CD4-positive, alpha-beta T cell (primary cell): ENCODE measurements at places on chromosomes 3 and 15.

- DNase-seq: no peak
These were observed 174.9 kb downstream of the SMAD6 start for GRCh38 chr15:66876731-66877476.

- no peak for DNase-seq
These were observed 21.0 kb downstream of the IFT57 start for GRCh38 chr3:108201258-108201657.

DNA sequence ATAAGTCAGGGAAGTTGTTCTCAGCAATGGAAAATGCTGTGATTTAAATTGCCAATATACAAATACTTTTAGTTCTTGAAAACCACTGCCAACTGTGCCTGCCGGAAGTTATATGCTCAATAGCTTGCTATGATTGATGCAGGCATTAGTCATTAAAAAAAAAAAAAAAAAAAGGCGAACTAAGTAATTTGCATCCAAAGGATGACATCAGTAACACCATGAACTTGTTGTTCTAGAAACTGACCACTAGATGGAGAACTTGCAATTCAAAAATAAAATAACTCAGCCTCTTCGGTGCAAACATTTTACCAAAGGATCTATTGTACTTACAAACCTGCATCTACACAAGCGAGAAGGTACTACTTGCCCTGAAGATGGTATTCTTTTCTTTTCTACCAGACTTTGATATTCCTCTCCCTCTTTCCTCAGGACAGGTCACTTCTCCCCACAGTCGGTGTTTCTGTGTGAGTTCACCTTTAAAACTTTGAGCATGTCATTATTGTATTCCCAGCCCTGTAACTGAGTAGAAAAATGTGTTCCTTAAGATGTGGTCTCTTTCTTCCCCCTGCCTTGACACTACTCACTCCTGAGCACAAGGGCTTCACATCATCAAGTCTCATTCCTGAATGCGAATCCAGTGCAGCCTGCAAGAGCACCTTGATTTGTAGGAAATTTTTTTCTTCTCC, 115.0 kb upstream of the VEPH1 start:
- no peak for DNase-seq

DNA sequence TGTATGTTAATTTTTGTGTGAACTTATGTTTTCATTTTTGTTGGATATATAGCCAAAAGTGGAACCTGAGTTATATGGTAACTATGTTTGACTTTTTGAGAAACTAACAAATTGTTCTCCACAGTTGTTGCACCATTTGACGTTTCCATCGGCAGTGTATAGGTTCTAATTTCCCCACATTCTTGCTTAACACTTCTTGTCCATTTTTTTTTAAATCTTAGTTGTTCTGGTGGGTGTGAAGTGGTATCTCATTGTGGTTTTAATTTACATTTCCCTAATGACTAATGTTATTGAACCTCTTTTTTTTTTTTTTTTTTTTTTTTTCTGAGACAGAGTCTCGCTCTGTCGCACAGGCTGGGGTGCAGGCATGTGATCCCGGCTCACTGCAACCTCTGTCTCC, 8.0 kb downstream of the NISCH start:
- DNase-seq: no peak

DNA sequence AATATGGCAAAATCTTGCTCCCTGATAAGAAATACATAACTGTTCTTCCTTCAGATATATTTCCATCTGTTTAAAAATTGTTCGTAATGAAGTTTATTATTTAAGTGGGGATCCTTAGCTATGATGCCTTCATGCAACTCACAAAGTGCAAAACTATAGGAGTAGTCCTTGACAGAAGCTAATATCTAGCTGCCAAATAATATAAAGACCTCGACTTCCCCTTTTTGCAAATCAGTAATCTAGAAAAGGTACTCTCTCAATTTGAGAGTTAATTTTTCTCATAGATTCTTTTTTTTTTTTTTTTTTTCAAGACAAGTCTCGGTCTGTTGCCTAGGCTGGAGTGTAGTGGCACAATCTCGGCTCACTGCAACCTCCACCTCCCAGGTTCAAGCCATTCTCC, 23.0 kb downstream of the SLTM start:
- DNase-seq: no peak

DNA sequence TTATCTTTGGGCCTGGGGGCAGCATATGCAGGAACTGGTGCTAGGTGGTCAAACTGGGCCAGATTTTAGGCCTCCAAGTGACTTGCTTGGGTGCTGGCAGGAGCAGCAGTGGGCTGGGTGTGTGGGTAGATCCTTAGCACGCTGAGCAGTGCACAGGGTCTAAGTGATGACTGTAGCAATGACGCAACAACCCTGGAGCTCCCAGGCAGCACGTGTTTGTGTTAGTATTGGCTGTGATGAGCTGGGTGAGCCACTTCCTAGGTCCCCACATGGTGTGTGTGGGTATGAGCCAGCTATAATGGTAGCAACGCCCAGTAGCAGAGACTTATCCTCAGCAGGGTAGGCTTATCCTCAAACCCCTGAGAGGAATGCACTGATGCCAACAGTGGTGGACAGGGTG, 570.6 kb upstream of the ROBO1 start:
- no peak for DNase-seq

DNA sequence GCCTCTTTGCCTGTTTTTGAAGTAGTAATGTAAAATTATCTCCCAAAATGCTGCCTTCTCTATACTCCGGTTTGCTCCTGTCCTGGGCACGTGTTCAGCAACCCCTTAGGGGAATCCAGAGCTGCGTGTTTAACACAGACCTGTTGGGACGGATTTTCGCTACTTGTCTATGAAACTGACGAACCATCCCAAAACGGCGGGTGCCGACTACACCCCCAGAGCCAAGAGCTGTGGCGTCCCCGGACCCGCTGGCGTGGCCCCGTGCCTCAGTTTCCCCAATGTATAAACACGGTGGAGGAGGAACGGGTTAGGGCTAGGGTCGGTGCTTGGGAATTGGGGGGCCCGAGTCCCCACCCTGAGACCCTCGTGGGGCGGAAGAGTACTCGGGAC, 473 bp downstream of the FHIT start:
- peak; percentile 1 for DNase-seq

DNA sequence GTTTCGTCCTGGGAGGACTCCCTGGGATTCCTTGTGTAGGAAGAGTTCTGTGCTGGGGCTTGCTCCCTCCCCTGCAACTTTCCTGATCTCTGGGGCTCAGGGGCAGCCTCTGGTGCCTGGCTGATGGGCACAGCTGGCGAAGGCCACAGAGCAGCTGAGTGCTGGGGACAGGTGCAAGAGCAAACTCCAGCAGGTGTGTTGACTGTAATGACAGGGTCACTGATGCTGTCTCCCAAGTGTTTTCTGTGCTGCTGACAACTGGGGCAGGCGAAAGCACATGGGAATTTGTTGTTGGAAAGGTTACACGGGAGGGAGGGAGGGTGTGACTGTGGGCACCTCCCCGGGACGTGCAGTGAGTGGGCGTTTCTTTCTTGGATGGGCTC, 21.6 kb downstream of the CPN2 start:
- no peak for DNase-seq

- DNase-seq: no peak
These were observed 3.6 kb upstream of the GMPPB start for GRCh38 chr3:49727154-49727923.

DNA sequence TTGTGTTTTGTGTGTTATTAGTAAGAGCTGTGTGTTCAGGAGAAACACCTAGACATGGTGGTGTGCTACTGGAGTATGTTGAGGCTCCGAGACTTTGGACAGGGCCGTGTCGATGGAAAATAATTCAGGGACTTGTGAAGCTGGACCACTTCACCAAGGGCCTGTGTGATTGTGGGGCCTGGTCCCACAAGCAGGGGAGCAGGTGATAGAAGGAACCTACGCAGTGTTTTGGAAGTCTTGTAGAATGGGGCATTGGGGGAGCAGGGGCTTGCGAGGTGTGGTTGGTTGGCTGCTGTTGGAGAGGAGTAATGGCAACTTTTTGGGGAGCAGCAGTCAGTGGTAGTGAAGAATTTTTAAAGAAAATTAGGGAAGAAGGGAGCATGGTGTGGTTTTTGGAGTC, 48.7 kb downstream of the TRIM71 start:
- DNase-seq: no peak

- no peak for DNase-seq
These were observed 11.4 kb downstream of the ZFAND6 start for GRCh38 chr15:80070840-80071239.

DNA sequence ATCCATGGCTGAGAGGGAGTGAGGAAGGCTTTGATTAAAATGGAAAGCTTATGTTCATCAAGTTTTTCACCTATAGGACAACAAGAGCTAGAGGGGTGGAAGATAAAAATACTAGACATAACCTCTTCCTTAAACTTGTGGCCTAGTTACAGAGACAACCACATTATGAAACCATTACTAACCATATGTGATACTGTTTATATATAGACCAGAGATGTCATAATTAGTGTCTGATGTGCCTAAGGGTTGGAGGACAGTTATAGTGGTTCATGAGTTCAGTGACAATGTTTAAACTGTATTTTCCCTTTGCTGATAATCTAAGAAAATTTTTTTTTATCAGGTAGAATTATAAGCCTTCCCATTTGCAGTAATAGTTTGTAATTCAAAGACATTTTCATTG, 23.7 kb downstream of the PHLDB2 start:
- no peak for DNase-seq

GRCh38 chr3:81426826-81427577, 334.4 kb downstream of the GBE1 start:
- no peak for DNase-seq

GRCh38 chr3:126473292-126474168, 2.2 kb downstream of the ZXDC start:
- no peak for DNase-seq

DNA sequence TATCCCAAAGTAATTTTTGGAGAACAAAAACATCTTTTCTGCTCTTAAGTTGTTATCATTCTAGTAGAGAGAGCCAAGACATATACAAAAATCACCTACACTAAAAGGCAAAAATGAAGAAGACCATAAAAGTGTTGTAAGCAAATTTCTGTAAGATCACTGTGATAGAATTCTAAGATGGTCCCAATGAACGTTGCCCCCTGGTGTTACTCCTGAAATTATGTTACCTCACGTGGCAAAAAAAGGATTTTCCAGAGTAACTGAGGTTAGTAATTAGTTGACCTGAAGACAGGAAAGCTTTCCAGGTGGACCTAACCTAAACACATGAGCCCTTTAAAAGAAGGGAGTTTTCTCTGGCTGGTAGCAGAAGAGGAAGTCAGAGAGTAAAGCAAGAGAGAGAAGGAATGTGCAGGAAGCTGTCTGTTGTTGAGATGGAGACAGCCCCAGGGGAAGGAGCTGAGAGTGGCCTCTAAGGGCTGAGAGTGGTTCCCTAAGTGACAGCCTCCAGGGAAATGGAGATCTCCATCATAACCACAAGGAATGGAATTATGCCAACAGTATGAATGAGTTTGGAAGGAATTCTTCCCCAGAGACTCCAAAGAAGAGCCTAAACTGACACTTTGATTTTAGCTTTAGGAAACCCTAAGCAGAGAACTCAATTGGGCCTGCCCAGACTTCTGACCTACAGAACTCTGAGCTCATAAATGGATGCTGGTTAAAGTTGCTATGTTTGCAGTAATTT, 205.9 kb downstream of the CD47 start:
- no peak for DNase-seq

GRCh38 chr3:194450341-194450740, 36.5 kb downstream of the ATP13A3 start:
- DNase-seq: no peak

GRCh38 chr3:68997887-68998286, 15.6 kb downstream of the EOGT start:
- DNase-seq: no peak

DNA sequence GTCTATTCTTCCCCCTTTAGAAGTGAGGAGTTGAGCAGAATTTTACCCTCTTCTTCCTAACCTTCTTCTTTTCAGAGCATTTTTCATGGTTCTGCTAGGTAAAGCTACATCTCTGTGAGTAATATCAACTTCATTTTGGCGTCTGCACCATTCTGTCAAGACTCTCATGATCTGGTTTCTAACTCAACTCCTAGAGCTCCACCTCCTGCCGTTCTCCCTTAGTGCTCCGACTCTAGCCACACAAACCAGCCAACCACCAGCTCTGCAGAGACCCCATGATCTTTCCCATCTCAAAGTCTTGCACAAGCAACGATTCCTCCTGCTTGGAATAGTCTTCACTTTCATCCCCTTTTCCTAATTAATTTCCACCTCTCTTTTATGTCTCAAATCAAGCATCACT, 193.9 kb upstream of the TMC3 start:
- DNase-seq: no peak

DNA sequence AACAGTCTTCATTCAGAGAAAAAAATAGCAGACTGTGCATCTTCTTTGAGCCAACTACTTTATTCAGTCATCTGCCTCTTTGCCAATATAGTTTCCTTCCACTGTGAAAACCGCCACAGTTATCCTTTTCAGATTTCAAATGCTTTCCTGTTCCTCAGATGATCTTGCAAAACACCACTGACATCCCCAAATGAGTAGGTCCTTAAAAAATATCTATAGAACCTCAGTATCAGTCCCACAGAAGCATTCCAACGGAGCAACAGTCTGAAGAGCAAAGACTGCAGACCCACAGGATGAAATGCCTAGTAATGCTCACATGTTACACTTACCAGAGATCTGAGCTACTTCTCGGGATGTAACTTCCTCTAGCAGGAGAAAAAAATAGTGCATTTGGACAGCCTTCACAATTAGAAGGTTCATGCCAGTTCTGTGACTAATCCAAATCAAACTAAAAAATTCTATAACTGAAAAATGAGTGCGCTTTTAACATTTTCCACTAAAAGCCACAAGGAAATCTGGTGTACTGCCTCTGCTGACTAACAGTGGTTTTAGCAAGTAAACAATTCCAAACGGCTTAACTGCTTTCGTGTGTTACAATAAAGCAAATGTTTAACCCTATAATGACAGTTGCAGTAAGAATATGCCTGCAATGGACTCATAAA, at the start of gene ANKRD28:
Gene ANKRD28 (minus strand): TSS at position 338 of the 662 bp plus-strand sequence. CDS start 1,458 bp downstream, outside the sequence.
- DNase-seq: no peak
